H7 (cell line): ENCODE measurements at places on chromosomes 1 and 21. TPM values are rescaled to one million over a fixed set of nuclear protein-coding genes. Genes with fewer than 3 reads are reported as not detected.

ITLN2 gene
- total RNA-seq = 2.7 and 5.2 TPM in 2 replicates

LYPD8 gene
- not detected in 2 replicates for total RNA-seq

LAD1 gene
- 4.3 and 4.5 TPM in 2 replicates for total RNA-seq

DDX20 gene
- total RNA-seq = 39.3 and 39.4 TPM in 2 replicates

TATDN3 gene
- total RNA-seq = 22.5 and 28.8 TPM in 2 replicates

BRINP2 gene
- not detected in 2 replicates for total RNA-seq

DHX9 gene
- 170 and 177 TPM in 2 replicates for total RNA-seq

FLVCR1 gene
- 44.8 and 50.6 TPM in 2 replicates for total RNA-seq

BNIPL gene
- total RNA-seq = 0.48 and 0.96 TPM in 2 replicates

SLC1A7 gene
- 0.18 TPM in 1 of 2 replicates, not detected in the other for total RNA-seq

C1orf50 gene
- 6.2 and 8.2 TPM in 2 replicates for total RNA-seq

LINGO4 gene
- 0.07 TPM in 1 of 2 replicates, not detected in the other for total RNA-seq

SASS6 gene
- 11.1 and 18.1 TPM in 2 replicates for total RNA-seq

TDRD5 gene
- 0.11 and 0.28 TPM in 2 replicates for total RNA-seq

PLA2G2F gene
- total RNA-seq = not detected in 2 replicates

GPR52 gene
- total RNA-seq = 0.30 TPM in 1 of 2 replicates, not detected in the other

ATXN7L2 gene
- total RNA-seq = 9.6 and 9.9 TPM in 2 replicates
